Foreskin keratinocyte (primary cell): ENCODE measurements at places on chromosomes 2 and 18.

- DNase-seq, result no peak
Observed at GRCh38 chr18:43620936-43621335, 343.6 kb upstream of the SYT4 start.

GRCh38 chr2:229553091-229553490, 161.3 kb downstream of the DNER start:
- DNase-seq, result no peak

GRCh38 chr2:71934320-71934593, 213.4 kb downstream of the CYP26B1 start:
- no peak for DNase-seq

DNA sequence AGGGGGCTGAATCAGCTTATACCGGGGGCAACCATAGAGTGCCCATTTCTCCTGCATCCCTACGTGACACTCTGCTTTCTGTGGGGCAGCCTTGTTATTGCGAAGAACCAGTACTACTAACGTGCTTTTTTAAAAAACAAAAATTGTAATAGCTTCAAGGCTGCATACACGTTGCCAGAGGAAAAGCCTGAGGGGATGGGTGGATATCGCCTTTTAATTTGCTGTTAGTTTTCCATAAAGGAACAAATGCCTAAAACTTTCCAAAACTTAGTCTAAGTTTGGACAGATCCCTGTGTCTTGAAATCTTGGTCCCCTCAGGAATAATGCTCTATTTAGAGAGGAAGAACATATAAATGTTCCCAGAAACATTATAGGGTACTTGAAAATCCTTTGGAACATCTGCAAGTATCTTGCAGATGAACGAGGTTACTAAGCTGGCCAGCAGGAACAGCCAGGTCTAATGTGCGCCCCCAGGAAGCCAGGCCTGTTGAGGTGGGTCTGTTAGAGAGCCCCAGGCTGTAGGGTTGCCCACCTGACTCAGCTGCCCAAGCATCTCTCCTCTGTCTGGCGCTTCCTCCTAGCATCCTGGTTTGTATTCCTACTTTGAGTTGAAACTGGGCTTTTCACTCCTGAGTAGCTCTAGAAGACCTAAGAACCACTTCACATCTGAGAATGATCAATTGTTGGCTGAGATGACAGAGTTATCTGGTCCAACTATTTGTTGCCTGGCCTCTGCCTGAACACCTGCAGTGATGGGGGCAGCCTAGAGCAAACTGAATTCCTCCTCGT, 96.9 kb downstream of the TGOLN2 start:
- no peak for DNase-seq

- DNase-seq, result peak; percentile 60
Observed at GRCh38 chr18:7945882-7946281, 378.8 kb downstream of the PTPRM start.

DNA sequence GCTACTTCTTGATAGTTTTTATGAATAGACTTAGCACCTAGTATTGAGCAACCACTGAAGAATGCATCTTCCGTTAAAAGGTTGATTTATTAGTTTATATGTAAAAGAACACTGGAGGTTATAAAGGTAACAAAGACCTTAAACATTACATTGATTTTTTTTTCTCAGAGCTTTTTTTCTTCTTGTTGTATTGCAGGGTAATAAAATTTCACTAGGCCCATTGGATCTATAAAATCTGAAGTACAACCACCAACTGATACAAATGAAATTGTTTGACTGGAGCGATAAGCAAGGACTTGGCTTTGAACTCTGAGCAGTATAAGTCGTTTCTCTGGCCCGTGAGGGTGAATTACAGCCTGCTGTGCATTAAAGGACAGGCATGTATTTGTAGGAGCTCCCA, 344.0 kb downstream of the LRRTM1 start:
- DNase-seq, result no peak

DNA sequence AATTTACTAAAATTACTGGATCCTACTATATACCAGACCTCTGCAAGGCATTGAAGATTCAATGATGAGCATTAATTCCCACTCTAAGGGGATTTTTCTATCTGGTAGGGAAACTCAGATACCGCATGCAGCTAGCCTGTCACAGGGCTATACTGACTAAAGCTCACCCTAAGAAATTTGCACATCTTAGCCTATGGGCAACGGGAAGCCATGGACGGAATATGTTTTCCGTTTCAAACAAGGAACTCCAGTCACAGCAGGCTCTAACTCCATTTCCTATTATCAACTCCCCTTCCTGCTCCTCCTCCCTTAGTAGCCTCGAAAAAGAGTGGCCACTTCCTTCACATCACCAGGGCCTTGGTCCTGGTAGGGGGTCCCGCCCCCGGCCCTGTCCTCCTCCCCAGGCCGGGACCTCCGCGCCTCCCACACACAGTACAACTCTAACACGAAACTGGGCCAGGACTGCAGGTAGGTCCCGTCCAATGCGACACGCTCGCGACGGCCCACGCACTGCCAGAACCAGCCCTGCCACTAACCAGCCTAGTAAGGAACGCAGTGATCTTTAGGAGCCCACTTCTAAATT, 659 bp upstream of the COX5B start:
- no peak for DNase-seq

DNA sequence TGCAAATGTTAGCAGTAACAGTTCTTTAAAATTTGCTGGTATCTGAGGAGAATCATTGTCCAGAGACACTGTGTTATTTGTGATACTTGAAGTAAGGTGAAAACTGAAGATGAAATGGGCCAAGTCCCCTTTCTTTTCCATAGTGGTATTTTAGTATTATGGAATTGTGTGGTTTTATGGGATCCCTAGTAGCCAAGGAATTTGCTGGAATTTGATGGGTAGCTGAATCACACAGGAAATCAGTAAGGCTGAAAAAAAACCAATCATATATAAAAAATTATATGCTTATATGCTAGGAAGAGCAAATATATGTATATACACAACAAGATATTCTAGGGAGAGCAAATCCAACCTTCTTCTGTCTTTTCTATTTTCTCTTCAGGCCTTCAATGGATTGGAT, 54.2 kb upstream of the TACR1 start:
- no peak for DNase-seq

- DNase-seq, result peak; percentile 88
Observed at GRCh38 chr2:196399722-196400691, 228.6 kb upstream of the STK17B start.

- DNase-seq, result peak; percentile 99
Observed at GRCh38 chr2:31384771-31385276, 29.7 kb downstream of the XDH start.

- no peak for DNase-seq
Observed at GRCh38 chr2:240162939-240163714, 22.7 kb upstream of the OTOS start.

GRCh38 chr2:72949045-72949444, 31.7 kb downstream of the EMX1 start:
- peak; percentile 66 for DNase-seq

- no peak for DNase-seq
Observed at GRCh38 chr18:78393086-78393862, 586.3 kb upstream of the SALL3 start.
